GM23248 (cell line): ENCODE measurements at places on chromosomes 16 and 17. TPM values are rescaled to one million over a fixed set of nuclear protein-coding genes. Genes with fewer than 3 reads are reported as not detected.

The GNG13 gene
- total RNA-seq, result not detected in 2 replicates

GRCh38 chr17:19244357-19244756 lies 7.2 kb downstream of the EPN2 start:
- H3K36me3 ChIP-seq, result no peaks in the 10 kb centered on the region
- no peak for DNase-seq
- peaks cover 26% of the 10 kb centered on the region for H3K4me1 ChIP-seq
- no peaks in the 10 kb centered on the region for H3K27me3 ChIP-seq
- H3K4me3 ChIP-seq, result no peak overlapping the region

The CRYBA1 gene
- total RNA-seq, result not detected in 2 replicates

The AMFR gene
- 205 and 212 TPM in 2 replicates for total RNA-seq

The CHD9NB gene
- total RNA-seq, result 0.22 and 0.25 TPM in 2 replicates
